ENCODE measurements at places on chromosomes 2 and 18.

DNA sequence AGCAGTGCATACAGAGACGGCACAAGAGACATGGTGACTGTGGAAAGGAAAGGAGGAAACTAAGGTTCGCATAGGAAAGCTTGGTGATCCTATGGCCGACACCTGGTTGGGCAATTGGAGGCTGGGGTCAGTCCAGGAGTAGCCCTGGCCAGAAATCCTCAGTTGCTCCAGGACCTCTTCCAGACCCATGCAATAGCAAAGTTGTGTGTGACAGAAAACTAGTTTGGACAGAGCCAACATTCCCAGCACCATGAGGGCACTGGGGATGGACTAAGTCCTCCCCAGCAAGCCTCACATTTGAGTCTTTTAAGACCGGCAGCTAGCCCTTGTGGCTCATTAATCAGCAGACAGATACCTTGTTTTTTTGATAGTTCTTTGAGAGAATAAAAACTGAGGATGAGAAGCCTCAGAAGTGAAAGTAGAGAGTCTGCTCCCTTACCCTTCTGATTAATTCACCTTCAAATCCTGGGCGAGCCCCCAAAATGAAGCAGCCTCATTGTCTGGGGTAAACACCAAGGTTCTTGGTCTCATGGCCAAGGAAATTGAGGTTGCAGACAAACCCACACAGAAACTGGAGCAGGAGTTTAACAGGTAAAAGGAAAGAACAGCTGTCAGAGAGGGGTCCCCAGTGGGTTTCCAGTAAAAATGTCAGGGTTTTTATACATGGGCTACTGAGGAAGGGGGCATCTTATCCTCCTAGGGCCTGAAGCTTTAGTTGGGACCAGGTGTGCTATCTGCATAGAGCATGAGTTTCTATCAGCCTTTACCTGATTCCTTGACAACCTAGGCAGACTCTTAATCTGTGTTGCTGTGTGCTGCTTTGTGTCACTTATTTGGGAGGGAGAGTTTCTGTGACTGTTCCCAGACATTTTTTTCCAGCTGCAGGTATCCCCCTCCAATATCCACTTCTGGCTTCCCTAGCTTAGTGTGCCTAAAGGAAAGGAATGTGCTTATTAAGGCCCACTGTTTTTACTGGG, 39.1 kb downstream of the STK17B start:
- no peak for DNase-seq

DNA sequence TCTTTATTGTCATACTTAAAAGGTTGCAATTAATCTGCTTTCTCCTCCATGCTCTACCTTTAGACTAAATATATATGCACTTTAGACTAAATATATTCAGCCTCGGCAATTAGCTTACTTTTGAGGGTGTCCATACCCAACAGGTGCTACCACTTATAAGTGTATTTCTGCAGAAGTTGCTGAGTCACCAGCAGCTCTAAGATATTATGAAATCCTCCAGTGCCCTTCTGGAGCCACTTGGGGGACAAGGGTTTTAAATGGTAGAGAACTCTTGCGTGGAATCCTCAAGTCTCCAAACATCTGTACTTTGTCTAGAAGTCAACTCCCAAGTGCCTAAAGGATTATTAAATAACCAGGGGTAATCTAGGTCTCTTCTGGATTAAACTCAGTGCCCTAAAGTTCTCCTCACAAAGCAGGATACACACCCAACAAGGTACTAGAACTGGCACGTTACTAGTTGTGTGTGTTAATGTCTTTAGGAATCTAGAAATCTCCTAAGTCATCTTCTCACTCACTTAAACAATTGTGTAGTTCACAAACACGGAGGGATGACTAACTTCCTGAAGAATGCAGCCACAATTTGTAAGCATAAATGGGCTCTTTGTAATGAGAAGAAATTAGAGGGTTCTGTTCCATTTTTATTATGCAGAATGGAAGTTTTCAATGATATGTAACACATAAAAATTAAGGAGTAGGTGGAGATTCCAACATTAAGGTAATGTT, 159.7 kb downstream of the CD226 start:
- peak; percentile 52 for DNase-seq

- DNase-seq, result no peak
Measured at GRCh38 chr2:43312755-43313641, 86.6 kb upstream of the ZFP36L2 start.

DNA sequence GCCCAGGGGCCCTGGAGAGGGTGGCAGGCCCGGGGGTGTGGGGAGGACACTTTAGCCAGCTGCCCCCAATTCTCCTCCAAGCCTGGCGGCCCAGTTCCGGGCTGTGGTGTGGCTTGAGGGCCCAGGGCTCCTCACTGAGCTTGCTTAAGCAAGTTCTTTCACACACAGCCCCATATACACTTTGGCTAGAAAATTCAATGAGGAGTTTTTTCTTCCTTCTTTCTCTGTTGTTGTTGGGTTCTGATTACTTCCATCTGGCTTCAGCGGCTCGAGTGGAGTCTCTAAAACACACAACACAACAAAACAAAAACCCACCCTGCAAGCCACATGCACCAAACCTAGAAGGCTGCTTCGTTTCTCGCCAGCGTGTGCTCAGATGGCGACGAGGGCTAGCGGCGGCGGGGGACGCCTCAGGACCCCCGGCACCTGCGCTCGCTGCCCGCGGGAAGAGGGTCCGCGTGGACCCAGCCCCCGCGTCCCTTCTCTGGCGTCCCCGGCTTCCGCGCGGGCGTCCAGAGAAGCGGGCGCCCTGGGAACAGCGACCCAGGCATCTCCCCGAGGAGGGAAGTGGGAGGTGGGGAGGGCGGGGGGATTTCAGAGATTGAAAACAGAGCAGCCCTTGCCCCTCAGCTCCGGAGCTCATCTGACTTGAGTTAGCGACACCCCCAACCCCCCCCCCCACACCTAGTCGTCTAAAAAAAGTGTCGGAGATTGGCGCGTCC, 577 bp upstream of the GLI2 start:
- DNase-seq, result no peak

GRCh38 chr2:215626812-215627281, 191.0 kb upstream of the FN1 start:
- no peak for DNase-seq

- DNase-seq, result no peak
Measured at GRCh38 chr18:47756364-47757016, 174.0 kb downstream of the SMAD2 start.

- DNase-seq, result no peak
Measured at GRCh38 chr18:3579701-3580100, 129.7 kb downstream of the TGIF1 start.

GRCh38 chr2:239939736-239940483, 85.2 kb downstream of the NDUFA10 start:
- no peak for DNase-seq

DNA sequence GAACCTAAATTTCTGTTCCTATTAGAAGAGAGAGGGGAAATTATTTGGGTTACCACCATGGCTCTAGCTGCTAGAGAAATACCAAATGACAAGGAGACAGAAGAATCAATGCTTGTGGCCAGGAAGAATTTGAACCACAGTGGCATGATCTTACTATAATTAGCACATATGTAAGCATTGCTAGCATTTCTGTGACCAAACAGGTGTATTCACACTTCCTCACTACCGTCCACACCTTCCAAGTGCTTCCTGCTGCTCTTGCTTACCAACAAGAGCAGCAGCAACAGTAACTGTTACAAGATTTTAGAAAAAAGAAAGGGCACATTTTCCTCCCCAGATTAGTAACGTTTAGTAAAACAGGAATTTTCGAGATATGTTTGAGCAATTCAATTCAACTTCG, 60.5 kb downstream of the CDH7 start:
- DNase-seq, result no peak

DNA sequence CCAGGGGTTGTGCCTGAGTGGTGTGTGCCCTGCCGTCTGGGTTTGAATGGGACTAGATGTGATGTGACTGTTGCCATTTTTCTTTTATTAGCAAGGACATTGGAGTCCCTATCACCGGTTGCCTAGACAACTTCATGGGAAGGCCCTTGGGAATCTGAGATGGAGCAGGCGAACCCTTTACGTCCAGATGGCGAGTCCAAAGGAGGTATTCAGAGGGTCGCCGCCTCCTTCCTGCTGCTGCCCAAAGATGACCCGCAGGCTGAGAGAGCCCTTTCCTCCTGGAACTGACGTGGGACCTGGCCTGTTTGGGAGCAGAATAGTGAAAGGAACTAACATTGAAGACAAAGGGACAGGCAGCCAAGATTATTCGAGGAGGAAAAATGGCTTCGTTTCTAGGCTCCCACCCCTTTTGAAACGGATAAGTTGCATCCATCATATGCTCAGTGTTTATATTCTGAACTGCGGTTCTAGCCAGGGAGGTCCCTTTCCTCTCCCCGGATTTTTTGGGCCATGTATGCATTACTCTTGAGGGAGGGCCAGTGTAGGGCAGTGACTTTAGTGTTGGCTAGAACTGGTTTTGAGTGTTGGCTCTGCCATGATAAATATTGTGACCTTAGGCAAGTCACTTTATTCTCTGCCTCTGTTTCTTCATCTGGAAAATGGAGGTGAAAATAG, 673 bp downstream of the CENPO start:
- no peak for DNase-seq

GRCh38 chr2:62489162-62489561, 16.8 kb downstream of the TMEM17 start:
- DNase-seq, result no peak

GRCh38 chr2:232473467-232473890, 14.2 kb downstream of the ECEL1 start:
- DNase-seq, result no peak

DNA sequence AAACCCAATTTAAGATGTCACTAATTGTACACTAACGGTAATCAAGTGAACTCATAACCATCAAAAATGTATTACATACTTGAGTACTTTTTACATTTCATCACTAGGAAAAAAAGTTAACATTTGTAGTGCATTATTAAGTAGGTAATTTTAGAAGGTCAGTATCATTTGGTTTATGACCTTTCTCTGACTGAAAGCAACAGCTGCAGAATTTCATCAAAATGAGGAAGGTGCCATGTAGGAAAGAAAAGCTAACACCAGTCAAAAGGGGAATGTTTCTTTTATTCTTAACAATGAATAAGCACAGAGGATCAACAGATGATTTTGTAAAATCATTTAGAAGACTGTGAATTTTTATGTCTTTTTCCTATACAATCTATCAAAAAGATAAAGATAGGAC, 79.0 kb downstream of the PIGN start:
- no peak for DNase-seq

GRCh38 chr18:33010149-33010548, 237.3 kb upstream of the KLHL14 start:
- DNase-seq, result no peak

GRCh38 chr18:23537274-23537673, 34.0 kb downstream of the RMC1 start:
- no peak for DNase-seq

GRCh38 chr2:100640431-100641124, 77.8 kb downstream of the PDCL3 start:
- no peak for DNase-seq

DNA sequence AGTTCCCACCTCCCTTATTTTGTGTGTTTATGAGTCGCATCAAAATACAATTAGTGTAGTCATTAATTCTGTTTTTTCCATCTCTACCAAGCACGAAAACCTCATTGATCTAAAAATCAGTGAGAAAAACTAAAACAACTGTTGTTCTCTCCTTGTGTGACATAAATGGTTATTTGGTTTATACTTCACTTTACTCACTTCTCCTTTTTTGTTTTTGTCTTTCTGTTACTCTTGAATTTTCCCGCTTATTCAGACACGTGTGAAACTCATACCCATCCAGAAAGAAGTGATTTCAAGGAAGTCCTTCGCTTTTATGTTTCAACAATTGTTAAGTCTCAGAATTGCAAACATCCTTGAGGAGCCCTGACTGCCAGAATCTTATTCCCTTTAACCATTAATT, 121.6 kb downstream of the EML6 start:
- DNase-seq, result no peak

GRCh38 chr2:178913049-178913441, 105.8 kb upstream of the TTN start:
- DNase-seq, result no peak

GRCh38 chr18:78159397-78159796, 820.2 kb upstream of the SALL3 start:
- no peak for DNase-seq
